ENCODE measurements at places on chromosomes 5 and 9.

DNA sequence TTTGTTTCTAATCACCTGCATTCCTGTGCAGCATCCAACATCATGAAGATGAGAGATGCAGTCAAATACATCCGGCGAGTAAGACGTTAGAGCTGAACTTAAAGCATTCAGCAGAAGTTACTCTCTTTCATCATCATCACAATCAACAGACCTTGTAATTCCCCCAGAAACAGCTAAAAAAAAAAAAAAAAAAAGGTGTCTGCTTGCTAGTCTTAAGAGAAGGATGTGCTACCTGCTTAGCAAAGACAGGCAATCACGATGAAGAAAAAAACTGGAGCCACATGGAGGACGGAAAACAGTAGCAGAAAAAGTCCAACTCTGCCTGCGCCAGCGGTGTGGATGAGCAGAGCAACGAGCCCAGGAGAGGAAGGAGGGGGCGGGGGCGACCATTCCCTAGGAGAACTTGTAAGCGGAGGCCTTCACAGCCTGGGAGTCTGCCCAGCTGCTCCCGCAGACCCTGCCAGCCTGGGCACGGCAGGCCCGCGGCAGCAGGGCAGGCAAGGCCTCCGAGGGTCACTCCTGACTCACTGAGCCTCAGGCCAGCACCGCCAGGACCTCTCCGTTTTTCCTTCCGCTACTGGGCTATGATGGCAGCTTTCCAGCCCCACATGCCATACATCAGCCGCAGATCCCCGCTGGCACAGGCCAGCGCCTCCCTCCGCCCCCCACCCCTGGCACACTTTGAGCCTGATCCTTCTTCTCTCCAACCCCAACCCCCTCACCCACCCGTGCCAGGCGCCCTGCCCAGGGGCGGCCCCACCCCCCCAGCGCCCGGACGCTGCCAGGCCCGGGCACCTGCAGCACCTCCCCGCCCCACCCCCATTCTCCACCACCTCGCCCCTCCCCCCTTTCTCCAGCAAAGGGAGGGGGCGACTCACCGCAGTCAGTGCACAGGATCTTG, 1.4 kb downstream of the NRG2 start:
- no peak for DNase-seq

DNA sequence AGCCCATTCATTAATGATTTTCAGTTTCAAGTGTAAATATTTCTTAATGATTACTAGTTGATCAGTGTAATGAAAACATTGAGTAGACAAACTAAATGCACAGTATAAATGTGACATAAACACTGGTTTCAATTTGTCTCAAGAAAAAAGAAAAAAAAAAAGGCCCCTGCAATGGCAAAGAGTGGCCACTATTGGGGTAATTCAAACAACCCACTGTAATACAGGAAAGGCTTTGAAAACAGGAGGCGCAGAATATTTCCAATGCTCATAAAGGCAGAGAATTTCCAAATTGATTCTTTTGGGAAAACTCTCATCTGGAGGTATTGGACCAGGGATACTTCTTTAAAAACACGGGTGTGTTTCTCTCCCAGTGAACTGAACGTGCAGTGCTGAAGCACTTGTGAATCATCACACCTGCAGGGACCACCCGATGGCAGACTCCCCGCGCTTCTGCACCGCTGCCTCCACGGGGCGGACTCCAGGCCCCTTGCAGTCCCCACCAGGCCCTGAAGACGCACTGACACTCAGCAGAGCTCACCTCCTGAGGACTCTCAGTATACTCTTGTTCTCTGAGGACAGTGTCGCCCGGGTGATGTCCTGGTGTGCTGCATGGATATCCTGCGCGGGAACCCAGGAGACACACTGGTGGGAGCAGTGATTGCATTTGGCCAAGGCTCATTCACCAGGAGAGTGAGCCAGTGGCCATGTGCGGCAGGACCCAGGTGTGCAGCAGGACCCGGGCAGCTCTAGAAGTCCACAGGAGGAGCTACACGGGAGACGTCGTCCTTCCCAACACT, 227.6 kb upstream of the IRX4 start:
- no peak for DNase-seq

DNA sequence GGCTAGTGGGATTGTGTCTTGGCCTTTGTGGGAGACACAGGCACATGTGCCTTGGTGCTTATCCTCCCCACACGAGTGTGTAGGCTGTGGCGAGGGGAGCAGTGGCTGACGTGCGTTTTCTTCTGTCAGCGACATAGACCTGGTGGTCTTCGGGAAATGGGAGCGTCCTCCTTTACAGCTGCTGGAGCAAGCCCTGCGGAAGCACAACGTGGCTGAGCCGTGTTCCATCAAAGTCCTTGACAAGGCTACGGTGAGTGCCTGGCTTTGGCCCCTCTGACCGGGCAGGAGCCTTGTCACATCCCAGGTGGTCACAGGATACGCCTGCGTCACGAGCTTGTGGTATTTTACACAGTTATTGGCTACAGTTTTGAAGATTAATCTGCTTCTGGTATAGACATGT, 26.4 kb downstream of the TENT4A start:
- DNase-seq: no peak

DNA sequence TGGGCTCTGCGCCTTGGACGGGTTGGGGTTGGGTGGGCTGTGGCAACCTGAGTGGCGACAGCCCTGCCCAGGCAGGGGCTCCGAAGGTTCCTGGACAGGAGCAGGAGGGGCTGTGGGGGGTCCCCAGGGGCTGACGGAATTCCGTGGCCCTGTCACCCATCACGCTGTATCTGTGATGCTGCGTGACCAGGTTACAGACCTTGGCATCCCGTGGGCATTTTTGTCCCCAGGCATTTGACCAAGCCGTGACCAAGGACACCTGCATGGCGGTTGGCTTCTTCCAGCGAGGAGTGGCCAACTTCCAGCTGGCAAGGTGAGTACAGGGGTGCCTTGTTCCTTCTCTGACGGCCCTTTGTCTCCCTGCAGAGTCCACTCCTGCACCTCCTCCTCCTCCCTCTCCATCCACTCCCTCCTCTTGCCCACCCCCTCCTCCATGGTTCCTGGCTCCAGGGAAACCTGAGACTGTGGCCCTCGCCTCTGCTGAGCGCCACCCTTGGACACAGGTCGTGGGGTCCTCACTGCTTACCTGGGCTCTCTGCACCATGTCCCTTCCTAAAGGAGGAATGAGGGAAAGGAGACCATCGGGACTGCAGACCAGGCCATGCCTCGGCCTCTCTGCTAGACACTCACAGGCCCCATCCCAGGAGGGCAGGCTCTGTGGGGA, 3.0 kb downstream of the NOXA1 start:
- no peak for DNase-seq

DNA sequence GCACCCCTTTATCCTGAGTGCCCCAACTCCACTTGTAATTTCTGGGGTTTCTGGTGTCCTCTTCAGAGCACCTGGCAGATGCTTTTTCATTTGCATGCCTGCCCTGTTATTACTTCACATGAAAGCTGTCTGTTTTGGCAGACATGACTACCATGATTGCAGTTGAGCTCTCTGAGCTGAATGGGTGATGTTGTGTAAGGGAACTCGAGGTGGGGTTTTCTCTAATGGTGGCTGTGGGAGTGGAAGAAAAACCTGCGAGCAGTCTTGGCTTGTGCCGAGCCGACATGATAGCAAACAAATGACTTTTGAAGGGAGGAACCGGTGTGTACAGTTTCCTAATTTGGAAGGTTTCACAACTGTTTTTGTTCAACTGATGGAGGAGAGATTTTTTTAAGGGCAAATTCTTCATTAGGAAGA, 196.2 kb downstream of the AOPEP start:
- no peak for DNase-seq

- DNase-seq: no peak
These were observed 107.2 kb upstream of the DHFR start for GRCh38 chr5:80761966-80762365.

DNA sequence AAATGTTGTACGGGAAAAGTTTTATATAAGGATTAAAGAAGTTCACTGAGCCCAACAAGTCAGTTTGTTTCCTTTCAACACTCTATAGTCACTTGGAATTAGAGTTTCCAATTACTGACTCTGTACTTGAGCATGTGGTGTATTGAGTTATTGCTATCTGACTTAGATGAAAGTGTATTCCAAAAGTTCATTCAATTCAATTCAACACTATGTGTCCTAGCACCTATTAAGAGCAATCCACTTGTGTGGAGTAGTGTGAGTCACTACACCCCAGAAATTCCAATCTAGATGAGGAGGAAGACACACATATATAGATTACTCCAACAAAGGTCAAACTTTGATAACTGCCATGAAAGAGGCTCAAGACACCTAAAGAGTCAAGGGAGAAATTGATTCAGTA, 98.2 kb upstream of the SLCO6A1 start:
- DNase-seq: no peak

GRCh38 chr9:14307989-14308852, 5.7 kb downstream of the NFIB start:
- DNase-seq: no peak

Measured in NCI-H446 (cell line).